ENCODE measurements at places on chromosomes 11 and 22.

DNA sequence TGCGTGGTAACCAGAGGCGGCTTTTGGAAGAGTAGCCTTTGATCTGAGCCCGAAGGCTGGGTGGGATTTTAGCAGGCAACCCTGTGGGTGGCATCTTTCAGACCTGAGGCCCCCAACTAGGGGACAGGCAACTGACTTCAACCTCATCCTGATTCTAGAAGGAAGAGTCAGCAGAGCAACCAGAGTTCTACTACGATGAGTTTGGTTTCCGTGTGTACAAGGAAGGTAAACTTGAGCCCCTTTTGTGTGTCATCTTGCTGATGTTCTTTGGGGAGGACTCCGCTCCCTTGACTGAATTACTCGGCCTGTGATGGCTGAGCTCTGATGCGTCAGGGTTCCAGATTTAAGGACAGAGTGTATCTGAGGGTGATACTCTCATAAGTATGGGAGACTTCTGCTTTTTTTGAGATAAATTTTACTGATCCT lies 31.6 kb downstream of the SGSM3 start:
- no peak for DNase-seq

GRCh38 chr11:21415606-21416005 lies 746.2 kb downstream of the NELL1 start:
- DNase-seq: no peak

- DNase-seq: no peak
Measured at GRCh38 chr22:35324067-35324466, 24.4 kb downstream of the TOM1 start.

DNA sequence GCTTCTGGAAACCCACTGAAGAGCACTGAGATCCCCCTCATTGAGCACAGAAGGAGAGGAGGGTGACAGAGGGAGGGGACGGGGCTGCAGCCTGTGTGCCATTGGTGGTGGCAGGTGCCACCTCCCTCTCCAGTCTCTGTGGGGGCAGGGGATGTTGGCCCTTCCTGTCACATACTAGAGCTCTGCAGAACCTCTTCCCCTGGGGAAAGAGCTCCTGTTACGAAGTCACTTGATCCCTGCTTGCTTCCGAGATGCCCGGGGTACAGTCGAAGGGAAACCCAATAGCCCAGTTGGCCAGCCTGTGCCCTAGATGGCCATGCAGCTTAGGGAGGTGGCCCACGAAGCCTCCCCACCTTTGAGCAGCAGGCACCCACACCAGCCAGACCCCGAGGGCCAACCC lies 29.4 kb downstream of the DAGLA start:
- DNase-seq: peak; percentile 50

- no peak for DNase-seq
Measured at GRCh38 chr11:130022799-130023198, 20.2 kb upstream of the PRDM10 start.

DNA sequence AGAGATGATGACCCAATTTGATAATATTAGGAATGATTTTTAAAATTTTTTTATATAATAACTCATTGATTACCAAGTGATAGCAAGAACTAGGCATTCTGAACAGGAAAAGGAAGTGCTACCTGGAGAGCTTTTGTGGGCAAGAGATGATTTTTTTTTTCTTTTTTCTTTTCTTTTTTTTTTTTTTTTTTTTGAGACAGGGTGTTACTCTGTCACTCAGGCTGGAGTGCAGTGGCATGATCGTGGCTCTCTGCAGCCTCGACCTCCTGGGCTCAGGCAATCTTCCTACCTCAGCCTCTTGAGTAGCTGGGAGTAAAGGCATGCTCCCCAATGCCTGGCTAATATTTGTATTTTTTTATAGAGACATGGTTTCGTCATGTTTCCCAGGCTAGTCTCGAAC lies 40.4 kb downstream of the TNRC6B start:
- no peak for DNase-seq

DNA sequence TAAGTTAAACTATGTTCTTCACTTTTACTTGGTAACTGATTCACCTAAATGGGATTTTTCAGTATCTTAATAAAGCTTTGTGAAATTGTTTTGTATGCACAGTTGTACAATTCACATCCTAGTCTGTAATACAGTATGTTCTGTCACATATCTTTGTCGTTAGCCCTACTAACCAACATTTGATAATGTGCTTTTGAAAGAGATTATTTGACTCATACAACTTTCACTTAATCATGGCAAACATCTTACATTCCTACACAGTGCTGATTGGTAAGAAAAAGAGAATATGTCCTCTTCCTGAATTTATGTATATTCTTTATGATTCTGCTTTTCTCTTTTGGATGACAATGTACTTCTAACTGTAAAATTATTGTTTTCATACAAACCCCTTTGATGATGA lies 234.5 kb downstream of the METTL15 start:
- no peak for DNase-seq

All from kidney (tissue), 22 donors.